ENCODE measurements at places on chromosomes 6 and 20. TPM values are rescaled to one million over a fixed set of nuclear protein-coding genes. Genes with fewer than 3 reads are reported as not detected.

The SEL1L2 gene
- polyA plus RNA-seq: not detected

The C2 gene
- polyA plus RNA-seq: 5.5 TPM

The TAAR1 gene
- polyA plus RNA-seq: not detected

The BIRC7 gene
- not detected for polyA plus RNA-seq

The MUC21 gene
- not detected for polyA plus RNA-seq

The LY6G6C gene
- polyA plus RNA-seq: not detected

The PCSK2 gene
- 181 TPM for polyA plus RNA-seq

The TRIM15 gene
- not detected for polyA plus RNA-seq

The KHDC1L gene
- polyA plus RNA-seq: 0.83 TPM

The ANKRD66 gene
- polyA plus RNA-seq: not detected

The AGPAT4 gene
- polyA plus RNA-seq: 18.1 TPM

The OVOL2 gene
- polyA plus RNA-seq: 17.9 TPM

The TFAP2D gene
- not detected for polyA plus RNA-seq

DNA sequence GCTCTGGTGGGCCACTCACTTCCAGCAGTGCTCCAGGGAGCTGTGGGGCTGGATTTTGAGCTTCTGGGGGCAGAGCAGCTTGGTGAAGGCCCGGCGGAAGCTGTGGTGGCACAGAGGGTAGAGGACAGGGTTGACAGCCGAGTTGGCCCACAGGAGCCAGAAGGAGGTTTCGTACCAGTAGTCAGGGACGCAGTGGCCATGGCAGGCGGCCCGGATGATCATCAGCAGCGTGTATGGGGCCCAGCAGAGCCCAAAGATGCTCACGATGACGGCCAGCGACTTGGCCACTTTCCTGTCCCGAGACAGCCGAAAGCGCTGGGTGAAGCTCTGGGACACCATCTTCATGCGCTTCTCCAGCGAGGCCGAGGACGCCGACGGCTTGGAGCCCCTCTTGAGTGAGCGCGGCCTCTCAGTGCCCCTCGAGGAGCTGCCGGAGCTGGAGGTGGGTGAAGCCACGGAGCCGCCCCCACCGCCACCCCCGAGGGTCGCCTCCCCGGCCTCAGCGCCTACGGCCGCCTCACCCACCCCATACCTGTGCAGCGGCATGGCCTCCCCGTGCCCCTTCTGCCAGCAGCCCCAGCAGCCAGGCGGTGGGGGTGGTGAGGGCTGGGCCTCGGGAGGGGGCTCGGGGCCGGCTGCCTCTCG, 4.0 kb downstream of the HRH3 start:
- DNase-seq: no peak

DNA sequence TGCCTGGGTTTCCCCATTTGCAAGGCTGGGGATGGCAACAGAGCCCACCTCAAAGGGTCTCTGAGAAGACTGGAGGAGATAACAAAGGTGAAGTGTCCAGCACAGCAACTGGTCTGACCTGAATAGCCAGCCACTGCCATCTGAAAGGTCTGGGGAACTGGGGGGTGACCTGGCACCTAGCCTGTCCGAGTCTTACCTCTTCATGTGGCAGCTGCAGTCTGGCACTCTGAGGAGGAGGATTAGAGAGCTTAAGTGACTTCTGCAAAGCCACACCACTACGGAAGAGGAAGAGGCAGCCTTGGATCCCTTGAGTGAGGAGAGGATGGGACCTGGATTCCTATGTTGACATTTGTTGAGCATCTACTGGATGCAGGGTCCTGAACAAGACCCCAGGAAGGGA, 22.2 kb downstream of the C20orf203 start:
- DNase-seq: no peak

- no peak for DNase-seq
Observed at GRCh38 chr20:1301031-1301529, 27.9 kb downstream of the SDCBP2 start.

DNA sequence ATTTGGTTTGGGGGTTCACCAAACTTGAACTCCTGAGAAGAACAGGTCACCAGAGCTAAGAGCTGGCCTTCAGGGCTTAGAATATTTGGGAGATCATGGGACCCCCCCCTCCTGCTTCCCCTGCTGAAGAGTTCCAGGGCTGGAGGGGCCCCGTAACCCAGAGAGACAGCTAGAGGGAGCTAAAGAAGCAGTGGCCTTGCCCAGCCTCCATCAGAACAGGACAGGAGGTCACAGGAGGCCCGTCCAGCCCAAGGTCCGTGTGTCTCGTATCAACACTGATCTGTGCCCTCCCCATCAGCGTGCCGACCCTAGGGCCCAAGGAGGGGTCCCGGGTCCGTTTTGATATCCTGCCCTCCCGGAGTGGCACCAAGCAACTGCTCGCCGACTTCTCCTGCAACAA, 40.6 kb upstream of the TGM6 start:
- DNase-seq: no peak

DNA sequence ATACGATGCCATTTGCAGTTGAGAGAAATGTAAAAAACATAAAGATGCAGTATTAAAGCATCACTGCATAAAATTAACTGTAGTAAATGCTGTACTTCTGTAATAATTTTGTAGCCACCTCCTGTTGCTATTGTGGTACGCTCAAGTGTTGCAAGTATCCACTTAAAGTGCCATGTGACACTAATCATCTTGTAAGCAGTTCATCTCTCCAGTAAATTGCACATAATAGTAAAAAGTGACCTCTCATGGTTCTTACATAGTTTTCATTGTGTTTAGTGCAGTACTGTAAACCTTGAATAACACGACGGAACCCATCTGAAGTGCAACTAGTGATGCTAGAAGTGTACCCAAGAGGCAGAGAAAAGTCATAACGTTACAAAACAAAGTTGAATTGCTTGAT, 190.1 kb upstream of the VGLL2 start:
- no peak for DNase-seq

GRCh38 chr6:113496166-113496565, 361.0 kb upstream of the MARCKS start:
- no peak for DNase-seq

GRCh38 chr20:32201977-32202363, 5.6 kb downstream of the PLAGL2 start:
- DNase-seq: no peak

- DNase-seq: no peak
Observed at GRCh38 chr6:6678185-6678671, 89.7 kb downstream of the LY86 start.

GRCh38 chr20:16606468-16607070, 33.3 kb upstream of the KIF16B start:
- DNase-seq: no peak

DNA sequence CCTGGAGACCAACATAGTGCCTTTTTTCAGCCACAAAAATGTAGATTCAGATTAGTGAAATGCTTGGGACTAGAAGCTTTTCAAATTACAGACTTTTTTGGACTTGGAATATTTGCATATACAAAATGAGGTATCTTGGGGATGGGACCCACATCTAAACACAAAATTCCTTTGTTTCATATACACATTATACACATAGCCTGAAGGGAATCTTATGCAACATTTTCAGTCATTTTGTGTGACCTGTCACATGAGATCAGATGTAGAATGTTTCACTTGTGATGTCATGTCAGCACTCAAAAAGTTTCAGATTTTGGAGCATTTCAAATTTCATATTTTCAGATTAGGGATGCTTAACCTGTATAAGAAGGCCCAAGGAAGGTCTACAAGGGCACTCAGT, 44.5 kb upstream of the ALDH8A1 start:
- DNase-seq: no peak

DNA sequence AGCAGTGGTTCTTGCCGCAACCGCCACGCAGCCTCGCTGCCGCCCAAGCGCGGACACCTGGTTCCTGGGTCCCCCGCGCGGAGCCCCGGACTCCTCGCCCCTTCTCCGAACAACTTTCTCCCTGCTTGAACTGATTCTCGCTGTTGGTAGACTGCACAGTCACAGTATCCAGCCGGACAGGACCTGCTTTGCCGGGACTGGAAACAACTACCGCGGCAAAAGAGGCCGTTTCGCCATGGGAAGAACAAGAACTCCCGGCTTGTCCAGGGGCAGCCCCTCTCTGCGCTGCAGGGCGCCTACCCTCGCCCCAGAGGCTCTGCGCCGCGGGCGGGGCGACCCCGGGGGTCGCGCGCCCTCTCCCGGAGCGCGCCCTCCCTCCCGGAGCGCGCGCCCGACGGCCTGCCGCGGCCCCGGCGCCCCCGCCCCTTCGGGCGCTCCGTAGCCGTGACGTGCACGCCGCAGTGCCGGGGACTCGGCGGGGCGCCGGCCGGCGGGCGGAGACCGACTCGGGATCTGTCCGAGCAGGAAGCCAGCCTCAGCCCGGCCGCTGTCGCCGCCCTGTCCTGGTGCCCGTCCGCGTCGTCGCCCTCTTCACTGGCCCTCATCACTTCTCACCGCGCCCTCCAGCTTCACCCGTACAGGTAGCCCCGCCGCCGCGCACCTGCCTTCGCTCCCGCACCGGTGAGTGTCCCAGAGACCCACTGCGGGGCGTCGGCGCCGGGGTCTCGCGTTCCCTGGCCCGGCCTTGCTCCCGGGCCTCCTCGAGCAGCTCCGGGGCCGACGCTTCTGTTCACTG, at the start of gene MYO6:
TSS of gene MYO6 (plus strand) at position 497 of the 796 bp plus-strand sequence. CDS start 68,309 bp downstream, outside the sequence.
- peak; percentile 77 for DNase-seq

GRCh38 chr20:8121666-8122065, 10.4 kb upstream of the PLCB1 start:
- no peak for DNase-seq

GRCh38 chr6:110389689-110390382, 25.5 kb downstream of the DDO start:
- no peak for DNase-seq

DNA sequence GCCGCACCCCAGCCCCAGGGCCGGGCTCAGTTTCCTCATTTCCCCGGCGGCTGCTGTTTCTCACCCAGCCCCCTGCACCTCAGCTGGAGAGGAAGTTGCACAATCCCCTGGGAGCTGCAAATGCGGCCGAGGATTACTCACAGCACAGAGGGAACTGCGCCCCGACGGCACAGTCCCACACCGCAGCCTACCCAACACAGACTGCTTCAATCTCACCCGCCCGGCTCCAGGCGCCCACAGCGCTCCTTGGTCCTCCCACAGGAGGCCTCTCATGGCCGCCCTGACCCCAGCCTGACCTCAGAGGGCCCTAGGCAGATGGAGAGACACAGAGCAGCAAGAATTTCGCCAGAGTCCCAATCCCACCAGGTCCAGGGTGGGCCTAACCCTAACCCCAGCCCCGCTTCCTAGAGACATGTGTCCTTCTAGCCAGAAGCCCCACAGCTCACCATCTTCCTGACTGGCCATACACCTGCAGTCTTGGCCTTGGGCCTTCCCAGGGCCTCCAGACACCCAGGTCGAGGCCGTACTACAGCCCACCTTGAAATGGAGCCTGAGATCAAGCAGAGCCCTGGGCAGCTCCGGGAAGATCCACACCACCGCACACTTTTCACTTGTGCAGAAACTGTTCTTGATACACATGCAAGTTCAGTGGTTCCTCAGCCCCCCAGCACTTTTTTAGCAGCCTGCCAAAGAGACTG, 11.7 kb downstream of the TFEB start:
- DNase-seq: no peak

GRCh38 chr6:100806296-100806695, 74.8 kb downstream of the ASCC3 start:
- DNase-seq: no peak

DNA sequence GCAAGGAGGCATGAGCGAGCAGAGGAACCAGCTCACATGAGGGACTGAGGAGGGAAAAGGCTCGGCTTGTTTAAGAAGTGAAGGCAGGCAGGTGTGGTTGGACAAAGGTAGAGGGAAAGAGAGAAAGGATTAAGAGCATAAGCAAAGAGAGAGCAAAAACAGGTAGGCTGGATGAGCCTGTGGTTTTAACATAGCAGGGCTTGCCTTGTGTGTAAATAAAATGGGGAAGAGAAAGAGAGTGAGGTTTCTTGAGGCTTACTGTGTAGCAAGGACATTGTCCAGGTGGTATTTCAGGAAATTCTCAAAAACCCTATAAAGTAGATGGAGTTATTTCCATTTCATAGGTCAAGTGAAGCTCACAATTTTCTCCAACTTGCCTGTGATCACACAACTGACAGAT, 93.9 kb upstream of the HDAC2 start:
- no peak for DNase-seq

DNA sequence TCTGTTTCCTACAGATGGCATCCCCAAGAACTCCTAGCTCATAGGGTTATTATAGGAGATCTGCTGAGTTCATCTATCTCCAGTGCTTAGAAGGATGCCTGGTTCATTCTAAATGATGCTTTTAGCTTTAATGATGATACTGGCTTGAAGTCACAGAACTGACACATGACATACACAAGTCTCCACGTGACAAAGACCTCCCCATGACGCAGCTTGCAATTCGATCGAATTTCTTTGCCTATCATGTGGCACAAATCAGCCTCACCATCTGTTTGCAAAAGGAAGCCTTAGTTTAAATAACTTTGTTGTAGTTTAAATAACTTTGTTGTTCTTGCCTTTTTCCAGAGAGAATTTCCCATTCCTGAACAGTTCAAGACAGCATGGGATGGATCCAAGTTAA, 44.1 kb upstream of the FAM8A1 start:
- peak; percentile 50 for DNase-seq

GRCh38 chr6:53067849-53068361, 2.7 kb downstream of the FBXO9 start:
- no peak for DNase-seq

DNA sequence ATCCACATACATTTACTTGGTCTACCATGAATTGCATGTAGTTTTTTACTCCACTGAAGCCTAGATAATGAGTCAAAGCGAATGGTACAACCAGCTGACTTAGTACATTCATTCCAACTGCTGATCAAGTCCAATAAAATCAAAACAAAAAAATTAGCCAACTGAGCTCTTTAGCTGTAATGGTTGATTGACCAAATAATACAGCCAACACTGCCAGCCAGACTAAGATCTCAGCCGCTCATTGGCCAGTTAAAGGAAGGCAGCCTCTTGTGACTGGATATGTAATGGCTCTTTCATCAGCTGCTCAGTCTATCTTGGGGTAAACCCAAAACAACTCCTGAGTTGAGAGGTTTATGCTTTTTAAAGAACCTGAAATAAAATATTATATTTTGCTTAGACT, 204.3 kb upstream of the RSPO3 start:
- DNase-seq: no peak

DNA sequence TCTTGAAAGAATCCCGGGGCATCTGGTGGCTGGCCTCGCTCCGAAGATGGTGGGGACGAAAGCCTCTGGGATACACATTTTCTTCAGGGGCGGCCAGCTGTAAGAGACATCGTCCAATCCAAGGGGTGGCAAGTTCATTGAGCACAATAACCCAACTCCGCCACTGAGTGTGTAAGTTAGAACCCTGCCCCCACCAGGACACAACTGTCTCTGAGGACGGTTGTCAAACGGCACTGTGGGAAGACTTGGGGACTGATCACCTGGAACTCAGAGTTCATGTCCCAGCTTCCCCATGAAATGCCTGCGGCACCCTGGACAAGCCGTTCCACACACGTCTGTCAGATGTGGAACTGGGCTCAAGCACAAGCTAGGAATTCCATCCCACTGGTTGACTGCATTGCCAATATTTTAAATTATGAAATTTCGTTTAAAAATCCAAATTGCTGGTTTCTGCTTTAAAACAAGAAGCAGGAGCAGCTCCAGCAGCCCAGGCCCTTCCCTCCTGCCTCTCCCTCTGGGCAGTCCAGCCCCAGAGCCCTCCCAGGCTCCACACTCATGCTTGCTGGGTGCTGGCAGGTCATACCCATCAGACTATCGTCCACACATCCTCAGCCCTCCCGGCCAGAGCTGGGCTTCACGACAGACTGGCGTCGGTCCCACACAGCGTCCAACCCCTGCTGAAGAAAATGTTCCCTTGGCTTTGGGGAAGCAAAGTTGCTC, 80.9 kb upstream of the AFDN start:
- no peak for DNase-seq

- DNase-seq: no peak
Observed at GRCh38 chr6:167426651-167427050, 101.8 kb downstream of the TTLL2 start.
